ENCODE measurements at places on chromosomes 4 and X.

- DNase-seq: no peak
These were observed 14.6 kb upstream of the CLTRN start for GRCh38 chrX:15679246-15679645.

DNA sequence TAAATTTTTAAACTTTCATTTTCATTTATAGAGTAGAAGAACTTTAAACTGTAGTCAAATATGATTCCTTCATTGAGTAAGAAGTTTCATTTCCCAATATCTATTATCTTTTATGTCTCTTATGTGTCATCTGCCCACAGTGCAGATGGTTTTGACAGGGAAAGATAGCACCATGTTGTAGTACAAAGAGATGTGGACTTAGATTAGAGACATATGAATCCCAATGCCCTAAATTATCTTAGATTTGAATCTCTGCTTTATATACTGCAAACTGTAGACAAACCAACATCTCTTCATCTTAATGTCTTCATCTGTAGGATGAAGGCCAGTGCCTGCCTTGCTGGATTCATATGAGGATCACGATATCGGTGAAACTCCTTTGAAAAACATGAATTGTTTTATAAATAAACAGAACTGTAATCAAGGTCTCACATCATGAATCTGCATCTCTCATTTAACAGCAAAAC lies 217.5 kb downstream of the BANK1 start:
- DNase-seq: no peak

- no peak for DNase-seq
These were observed 37.1 kb downstream of the GK start for GRCh38 chrX:30690330-30690729.

- no peak for DNase-seq
These were observed 180.6 kb downstream of the RNF150 start for GRCh38 chr4:140952717-140953116.

DNA sequence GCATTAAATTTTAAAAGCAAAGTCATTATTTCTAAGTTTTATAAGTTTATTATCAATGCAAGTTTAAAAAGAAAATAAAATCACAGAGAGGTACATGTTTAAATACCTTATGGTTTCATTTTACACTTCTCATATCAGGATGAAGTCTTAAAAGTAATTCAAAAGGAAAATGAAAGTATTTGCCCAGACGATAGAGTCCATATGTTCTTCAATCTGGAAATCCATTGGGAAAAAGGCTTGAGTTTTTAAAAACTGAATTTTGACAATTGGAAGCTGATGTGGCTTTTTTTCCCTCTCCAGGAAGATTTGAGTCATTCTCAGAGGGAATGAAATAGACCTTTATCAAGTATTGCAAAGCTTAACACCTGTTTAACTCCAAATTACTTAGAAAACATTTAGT lies 37.1 kb downstream of the MAB21L2 start:
- DNase-seq: no peak

- DNase-seq: no peak
These were observed 516.8 kb downstream of the CFAP47 start for GRCh38 chrX:36436361-36436760.

DNA sequence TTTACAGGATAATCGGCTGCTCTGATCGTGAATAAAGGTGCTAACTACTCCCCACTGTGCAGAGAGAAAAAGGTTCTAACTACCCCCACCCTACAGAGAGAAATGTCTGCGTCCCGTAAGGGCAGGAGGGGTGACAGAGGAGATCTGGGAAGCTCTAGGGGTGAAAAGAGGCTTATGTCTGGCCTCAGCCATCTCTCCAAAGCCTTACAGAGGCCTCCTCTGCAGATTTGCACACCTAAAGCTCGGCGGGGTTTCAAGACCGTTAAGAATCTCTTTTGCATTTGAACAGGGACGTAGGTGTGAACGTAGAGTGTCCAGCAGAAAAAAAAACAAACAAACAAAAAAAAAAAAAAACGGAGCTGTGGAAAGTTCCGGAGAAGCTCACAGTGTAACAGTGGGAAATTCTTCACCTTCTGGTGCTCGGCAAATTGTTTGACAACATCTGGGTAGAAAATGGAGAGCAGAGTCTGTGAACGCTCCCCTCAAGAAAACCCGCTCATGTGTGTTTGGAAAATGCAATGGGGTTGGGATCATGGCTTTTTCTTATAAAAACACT lies 161.0 kb downstream of the SHOX start:
- no peak for DNase-seq

GRCh38 chrX:14697451-14697850 lies 168.1 kb downstream of the GLRA2 start:
- no peak for DNase-seq

DNA sequence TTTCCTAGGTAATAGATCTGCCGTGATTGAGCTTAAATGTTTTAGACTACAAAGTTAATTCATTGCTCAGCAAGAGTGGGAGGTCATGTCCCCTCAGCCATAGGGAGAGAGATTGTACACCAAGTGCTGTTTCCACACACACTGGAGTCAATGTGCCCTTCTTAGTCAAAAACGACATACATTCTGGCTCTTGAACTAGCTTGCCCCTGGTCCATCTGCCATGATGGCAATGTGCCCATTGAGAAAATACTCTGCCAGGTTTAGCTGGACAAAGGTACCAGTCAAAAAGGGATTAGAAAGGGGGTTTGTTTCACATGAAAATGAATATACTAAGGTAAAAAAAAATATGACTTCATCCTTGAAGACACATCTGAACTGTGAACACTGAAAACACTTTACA lies 377.1 kb upstream of the ADGRL3 start:
- no peak for DNase-seq

- no peak for DNase-seq
These were observed 5.5 kb upstream of the TSPYL2 start for GRCh38 chrX:53076671-53077070.

DNA sequence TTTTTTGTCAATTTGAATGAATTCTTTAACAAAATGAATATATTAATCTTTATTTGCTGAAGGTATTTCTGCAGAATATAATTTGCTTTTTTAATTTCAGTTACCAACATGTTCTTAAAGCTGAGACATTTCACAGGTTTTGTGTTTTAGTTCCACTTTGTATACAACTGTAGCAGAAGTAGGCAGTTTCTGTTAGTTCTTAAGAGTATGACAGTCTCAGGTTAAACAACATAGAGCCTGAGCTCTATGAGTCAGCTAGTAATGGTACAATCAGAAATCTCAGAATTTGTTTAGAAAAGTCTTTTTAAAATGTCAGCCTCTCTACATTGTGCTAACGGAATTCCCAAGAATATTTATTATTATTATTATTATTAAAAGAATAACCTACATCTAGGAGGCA lies 50.4 kb downstream of the GSTCD start:
- DNase-seq: no peak

DNA sequence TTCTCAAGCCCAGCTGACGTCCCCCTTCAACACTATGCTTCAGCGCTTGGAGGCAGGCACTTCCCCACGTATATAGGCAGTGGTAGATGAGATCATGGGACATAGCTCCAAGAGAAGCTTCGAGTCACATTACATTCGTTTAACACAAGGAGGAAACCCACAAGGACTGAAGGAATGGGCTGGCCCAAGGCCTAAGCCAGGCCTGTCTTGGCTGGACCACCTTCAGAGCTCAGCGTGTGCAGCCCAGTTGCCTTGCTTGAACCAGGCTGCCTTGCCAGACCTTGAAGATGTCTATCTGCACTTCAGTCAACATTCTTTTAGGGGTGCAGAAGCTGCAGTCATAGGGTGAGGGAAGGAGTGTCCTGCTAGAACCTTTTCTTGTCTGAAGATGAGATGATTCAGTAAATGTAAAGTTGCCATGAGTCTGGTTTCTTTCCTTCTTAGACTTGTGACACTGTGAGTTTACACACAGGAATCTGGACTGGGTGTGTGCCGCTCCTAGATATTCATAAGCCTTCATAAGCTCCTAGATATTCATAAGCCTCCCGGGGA lies 144.1 kb upstream of the RBPJ start:
- DNase-seq: no peak

DNA sequence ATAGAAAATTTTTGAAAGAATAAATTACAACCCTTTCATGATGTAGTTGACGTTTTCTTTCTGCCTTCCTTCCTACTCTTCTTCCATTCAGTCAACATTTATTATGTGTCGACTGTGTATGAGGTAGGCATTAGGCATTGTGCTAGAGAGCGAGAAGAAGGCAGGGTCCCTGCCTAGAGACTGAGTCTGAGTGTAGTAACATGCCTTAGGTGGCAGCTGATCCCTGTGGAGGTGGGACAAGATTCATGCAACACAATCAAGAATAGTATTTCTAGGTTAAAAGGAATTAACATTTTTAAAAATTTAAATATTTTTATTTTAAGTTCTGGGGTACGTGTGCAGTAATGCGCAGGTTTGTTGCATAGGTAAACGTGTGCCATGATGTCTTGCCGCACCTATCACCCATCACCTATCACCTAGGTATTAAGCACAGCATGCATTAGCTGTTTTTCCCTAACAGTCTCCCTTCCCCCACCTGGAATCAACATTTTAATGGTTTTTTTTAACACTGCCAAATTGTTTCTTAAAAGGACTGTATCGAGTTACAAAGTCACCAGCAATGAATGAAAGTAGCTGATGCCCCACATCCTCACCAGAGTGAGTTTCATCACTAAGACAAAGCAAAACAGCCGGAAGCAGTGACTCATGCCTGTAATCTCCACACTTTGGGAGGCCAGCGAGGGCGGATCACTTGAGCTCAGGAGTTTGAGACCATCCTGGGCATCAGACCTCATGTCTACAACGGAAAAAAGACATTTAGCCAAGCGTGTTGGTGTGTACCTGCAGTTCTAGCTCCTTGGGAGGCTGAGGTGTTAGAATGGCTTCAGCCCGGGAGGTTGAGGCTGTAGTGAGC lies 84.0 kb downstream of the WWC2 start:
- DNase-seq: peak; percentile 3

GRCh38 chrX:14039344-14039743 lies 9.7 kb upstream of the GEMIN8 start:
- DNase-seq: no peak

GRCh38 chrX:74804574-74804973 lies 120.7 kb downstream of the NEXMIF start:
- DNase-seq: no peak

DNA sequence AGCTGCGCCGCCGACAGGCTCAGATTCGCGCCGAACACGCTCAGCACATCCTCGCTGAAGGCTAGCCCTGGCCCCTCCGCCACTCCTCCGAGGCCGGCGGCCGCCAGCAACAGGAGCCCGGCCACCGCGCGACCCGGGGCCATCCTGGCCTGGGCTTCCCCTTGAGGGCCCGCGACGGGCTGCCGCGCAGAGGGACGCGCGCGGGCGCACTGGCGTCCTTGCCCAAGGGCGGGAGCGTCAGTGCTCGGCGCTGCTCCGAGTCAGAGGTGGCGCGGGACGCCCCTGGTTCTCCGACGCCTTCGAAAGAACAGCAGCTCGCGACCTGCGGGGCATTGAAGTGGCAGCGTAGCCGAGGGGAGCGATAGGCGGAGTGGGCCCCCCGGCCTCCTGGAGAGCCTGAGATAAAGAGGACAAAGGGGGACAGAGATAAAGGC lies 745 bp downstream of the SLC39A8 start:
- DNase-seq: peak; percentile 7

GRCh38 chrX:45876206-45876605 lies 669.0 kb downstream of the ZNF674 start:
- no peak for DNase-seq

GRCh38 chr4:174402470-174403176 lies 118.9 kb downstream of the CEP44 start:
- DNase-seq: no peak

Measured in NCI-H774 (cell line).